SHP77 (cell line): ENCODE measurements at places on chromosomes 2 and 18.

- no peak for DNase-seq
These were observed 91.6 kb downstream of the ITGB1BP1 start for GRCh38 chr2:9331704-9332103.

GRCh38 chr2:41294331-41294730 lies 753.5 kb upstream of the PKDCC start:
- no peak for DNase-seq

DNA sequence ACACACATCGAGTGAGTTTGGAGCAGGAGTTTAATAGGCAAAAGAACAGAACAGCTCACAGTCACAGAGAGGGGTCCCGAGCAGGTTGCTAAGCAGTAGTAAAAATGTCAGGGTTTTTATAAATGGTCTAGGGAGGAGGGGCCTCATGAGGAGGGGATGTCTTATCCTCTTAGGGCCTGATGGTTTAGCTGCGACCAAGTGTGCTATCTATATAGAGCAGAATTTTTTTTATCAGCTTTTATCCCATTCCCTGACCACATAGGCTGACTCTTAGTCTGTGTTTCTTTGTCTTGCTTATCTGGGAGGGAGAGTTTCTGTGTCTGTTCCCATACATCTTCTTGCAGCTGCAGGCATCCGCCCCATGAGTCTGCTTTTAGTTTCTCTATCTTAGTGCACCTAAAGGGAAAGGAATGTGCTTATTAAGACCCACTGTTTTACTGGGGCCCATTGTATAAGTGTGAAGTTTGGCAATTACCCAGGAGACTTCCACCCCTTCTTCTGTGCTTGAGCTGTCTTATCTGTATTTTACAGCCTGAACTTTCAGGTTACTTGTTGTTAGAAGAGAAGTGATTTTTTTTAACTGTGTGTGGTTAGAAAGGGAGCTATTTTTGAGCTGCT lies 30.4 kb upstream of the GMCL1 start:
- no peak for DNase-seq

DNA sequence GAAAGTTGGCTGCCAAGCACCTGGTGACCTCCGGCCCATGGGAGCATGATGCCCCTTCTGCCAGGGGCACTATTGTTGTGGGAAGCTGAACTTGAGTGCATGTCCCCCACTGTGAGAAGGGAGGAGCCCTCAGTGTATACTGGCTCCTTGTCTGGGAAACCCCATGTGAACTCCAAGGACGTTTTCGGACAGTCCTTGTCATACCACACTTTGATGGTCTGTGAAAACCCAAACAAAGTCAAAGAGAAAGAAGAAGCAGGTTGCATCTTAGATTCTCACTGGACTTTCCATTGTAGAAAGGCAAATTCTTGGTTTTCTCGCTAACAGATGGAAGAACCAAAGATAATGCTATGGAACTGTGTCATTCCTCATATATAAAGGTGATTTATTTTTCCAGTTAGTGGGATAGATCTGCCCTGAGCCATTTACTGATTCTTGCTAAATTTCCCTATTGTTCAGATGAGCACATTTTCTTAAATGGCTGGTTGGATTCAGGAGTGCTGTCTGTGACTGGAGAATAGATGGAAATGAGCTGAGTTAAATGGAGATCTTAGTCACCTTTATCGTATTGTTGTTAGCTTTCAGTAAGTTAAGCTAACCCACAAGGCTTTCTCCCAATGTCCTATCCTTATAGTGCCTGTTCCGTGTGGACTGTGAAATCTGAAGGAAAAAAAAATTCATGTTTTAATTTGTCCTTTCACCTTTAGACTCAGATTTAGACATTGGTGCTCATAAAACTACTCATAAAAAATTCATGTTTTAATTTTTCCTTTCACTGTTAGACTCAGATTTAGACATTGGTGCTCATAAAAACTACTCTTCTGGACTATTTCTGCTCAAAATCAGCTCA lies 166.6 kb downstream of the ACTR3 start:
- DNase-seq = no peak

GRCh38 chr2:41320491-41320890 lies 727.3 kb upstream of the PKDCC start:
- DNase-seq = no peak

- no peak for DNase-seq
These were observed 155.5 kb downstream of the TGIF1 start for GRCh38 chr18:3605486-3605952.

DNA sequence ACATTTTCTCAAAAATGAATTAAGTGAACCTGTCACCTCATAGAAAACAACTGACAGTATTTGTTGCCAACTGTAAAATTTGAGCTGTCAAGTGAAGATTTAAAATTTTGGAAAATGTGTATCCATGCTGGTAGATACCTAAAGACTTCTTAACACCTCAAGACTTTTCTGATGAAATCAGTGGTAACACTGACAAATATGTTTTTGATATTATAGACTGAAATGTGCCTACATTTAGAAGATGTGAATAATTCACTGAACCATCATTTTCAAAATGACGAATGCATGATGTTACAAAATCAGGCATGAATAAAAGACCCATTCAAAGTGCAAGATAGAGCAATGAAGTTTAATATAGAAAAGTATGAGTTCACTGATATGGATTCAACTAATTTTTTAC lies 51.5 kb upstream of the ASPRV1 start:
- DNase-seq = no peak

- no peak for DNase-seq
These were observed 116.5 kb upstream of the OTOS start for GRCh38 chr2:240256704-240257637.

GRCh38 chr18:46161703-46162396 lies 57.7 kb downstream of the HAUS1 start:
- no peak for DNase-seq

- DNase-seq = peak; percentile 54
These were observed 51.7 kb upstream of the CCDC85A start for GRCh38 chr2:56132138-56132537.

GRCh38 chr2:226115102-226115831 lies 684.4 kb downstream of the IRS1 start:
- no peak for DNase-seq

DNA sequence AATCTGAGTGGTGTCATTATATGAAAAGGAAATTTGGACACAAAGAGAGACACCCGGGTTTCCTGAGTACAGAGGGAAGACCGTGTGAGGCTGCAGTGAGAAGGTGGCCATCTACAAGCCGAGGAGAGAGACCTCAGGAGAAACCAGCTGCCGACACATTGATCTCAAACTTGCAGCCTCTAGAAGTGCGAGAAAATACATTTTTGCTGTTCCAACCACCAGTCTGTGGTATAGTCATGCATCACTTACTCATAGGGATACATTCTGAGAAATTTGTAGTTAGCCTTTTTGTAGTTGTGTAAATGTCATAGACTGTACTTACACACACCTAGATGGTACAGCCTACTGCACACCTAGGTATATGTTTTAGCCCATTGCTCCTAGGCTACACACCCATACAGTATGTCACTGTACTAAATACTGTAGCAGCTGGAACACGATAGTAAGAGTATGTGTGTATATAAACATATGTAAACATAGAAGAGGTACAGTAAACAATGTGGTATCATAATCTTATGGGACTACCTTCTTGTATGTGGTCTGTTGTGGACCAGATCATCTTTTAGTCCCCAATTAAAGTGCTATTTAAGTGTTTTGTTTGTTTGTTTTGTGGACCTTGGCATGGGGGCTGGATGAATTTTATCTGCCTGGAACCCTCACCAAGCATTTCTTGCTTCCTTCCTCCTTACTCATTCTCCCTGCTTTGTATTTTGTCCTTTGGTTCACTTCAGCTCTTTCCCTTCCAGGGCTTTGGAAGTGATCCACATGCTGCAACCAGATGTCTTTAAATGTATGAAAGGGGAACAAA lies 38.3 kb upstream of the SESTD1 start:
- DNase-seq = no peak

DNA sequence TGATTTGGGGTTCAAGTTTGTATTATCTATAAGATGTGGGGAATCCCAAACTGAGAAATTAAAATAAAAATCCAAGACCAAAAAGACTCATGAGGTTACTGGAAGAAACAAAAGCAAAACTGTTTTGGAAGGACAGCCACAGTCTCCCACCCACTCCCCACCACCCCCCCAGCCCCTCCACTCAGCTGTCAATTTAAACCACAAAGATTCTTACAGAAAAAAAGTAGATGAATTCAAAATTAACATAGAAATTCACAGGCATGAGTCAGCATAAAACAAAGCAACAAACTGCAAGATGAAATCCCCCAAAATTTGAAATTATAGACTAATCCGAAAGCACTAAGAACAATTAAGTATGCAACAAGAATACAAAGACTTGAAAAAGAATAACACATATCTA lies 12.1 kb downstream of the MAP4K3 start:
- no peak for DNase-seq

DNA sequence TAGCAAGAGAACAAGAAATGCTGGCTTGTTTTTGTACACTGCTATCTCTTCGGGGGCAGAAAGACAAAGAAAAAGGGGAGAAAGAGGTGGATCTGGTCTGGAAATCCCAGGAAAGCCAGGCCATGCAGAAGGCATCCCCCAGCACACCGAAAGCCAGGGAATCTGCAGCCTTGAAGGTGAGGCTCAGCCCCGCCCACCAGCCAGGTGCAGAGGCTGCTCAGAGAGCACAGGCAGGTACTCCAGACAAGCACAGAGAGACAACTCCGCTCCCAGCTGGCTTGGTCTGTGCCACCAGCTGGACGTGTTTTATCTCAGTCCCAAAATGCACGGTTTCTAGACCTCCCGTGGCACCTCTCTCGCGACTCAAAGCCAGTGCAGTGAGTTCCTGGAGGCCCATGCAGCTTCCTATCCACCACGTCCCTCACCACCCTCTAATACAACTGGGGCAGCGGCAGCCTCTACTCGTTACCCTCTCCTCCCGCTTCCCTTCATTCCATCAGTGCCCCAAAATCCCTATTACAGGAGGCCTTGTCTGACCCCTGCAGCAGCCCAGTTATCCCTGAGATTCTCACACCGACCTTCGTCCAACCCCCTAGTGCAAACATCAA lies 62.8 kb downstream of the HDAC4 start:
- DNase-seq = no peak

DNA sequence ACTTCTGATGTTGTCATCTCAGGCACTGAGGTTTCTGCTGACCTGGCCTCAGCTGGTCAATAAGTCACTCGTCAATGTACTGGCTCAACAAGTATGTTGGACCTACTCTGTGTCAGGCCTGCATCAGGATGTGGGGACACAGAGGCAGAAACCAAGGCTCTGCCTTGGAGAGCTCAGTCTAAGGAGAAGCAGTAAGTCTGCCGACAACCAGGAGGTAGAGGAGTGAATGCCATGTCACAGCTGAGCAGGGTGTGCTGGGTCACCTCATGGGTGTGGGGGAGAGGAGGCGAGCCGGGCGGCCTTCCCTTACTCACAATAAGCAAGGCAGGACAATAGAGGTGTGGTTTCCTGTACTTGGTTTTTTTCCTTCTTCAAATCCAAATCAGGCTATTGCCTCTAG lies 75.8 kb downstream of the COLEC12 start:
- no peak for DNase-seq

GRCh38 chr18:41814651-41815050 lies 140.4 kb upstream of the PIK3C3 start:
- no peak for DNase-seq

DNA sequence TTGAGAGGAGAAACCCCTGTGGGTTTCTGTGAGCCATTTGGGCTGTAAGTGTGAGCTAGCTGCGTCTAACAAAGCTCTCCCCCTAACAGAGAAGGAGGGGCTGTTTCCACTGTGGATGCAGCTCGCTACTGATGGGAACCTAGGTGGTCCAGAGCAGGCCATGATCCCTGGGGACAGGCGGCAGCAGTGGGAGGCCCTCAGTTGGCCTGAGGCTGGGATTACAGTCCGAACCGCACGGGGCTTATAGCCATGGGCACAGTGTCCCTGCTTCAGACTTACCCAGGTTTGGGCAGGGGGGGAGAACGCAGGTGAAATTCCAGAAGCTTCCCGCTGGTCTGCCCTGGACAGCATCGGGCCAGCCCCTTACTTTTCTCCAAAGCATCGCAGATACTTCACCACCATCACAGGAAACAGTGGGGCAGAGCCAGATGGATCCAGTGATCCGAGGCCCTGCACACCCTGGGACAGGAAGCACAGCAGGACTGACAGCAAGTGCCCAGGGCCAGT lies 139.4 kb downstream of the SEPTIN10 start:
- no peak for DNase-seq

DNA sequence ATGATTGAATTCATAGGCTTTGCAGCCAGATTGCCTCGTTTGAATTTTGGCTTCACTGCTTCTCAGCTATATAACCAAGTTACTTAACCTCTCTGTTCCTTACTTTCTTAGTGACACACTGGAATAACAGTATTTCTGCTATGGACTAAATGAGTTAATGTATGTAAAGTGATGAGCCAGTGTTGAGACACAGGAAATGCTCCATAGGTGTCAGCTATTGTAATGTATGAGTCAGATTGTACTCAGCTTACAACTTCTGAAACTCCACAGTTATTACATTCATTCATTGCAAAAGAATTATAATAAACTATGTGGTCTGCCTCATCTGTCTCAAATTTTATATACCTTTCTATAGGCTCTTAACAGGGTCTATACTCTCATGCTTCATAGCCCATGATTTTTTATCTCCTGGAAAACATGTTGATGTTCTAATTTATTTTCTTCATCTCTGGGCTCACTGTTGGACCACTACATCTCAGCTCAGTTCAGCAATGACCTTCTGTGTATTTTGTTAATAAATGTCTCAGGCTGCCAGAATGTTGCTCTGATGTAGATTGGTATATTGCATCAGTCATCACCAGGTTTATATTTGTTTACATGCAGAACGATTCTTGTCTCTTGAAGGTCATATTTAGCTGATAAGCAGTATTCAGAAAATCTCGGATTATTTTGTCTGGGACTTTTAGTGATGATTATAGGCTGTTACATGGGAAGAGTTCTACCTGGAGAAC lies 76.2 kb downstream of the MAP3K20 start:
- no peak for DNase-seq

GRCh38 chr2:207692206-207693065 lies 19.0 kb upstream of the CCNYL1 start:
- DNase-seq = peak; percentile 31

DNA sequence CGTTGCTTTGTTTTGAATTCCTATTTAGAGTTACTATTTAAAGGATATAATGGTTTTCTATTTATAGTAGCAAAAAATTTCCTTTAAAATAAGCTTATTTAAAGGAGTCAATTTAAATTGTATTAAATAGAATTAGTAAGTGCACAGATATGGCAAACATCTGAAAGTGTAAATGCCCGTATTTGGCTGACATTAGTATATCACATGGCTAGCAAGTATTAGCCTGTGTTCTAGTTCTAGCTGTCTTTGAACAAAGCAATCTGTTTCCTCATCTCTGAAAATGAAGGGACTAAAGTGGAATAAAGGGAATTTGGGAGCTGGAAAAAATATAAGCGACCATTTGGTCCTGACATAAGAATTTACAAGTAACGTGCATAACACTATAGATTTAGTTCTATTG lies 32.2 kb downstream of the PELI1 start:
- no peak for DNase-seq

GRCh38 chr2:212923393-212923792 lies 228.0 kb downstream of the IKZF2 start:
- no peak for DNase-seq

DNA sequence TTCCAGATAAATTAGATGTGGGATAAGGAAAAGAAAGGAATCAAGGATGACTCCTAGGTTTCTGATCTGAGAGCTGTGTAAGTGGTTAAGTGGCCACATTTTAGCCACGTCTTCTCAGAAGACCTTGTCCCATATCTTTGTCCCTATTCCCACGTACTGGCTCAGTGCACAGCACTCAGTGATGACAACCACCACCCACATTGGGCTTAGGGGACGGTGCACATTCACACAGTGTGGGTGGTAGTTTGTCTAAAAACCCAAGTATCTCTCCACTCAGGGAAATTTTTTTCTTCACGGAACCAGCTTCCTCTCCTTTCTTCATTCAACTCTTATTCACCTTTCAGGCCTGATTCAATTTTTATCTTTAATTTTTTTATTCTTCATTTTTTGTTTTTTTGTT lies 30.6 kb upstream of the GCC2 start:
- DNase-seq = no peak
